ENCODE measurements at places on chromosomes 6 and 20.

- DNase-seq, result peak; percentile 13
Measured at GRCh38 chr6:158879180-158879579, 60.0 kb upstream of the EZR start.

DNA sequence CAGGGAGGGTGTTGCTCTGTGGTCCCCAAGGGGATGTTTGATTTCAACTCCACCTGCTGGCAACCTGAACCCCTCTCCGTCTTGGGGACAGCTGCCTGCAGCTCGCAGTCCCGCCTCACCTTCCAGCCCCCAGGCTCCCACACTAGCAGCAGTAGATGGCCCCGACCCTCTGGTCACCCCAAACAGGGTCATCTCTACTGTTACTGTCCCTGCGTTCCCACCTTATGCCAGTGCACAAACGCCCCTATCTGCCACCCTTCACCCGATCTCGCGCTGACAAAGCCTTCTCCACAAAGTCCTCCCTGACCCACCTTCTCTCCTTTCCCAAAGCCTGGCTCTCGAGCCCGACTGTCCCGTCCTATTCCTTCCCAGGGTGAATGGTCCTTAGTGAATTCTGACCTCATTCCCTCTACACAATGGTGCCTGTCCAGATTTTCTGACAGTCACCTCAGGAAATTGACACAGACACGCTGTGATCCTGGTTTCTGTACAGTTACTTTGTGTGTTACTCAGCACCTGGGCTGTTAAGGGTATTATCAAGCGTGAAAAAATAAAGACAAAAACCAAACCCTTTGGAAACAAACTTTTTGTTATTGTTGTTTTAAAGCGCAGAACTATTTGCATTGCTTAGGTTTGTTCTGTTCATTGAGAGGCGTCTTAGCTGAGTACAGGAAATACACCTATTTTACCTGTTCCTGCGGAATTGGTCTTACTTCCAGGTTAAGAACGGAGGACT, 728 bp downstream of the FUT9 start:
- DNase-seq, result no peak

DNA sequence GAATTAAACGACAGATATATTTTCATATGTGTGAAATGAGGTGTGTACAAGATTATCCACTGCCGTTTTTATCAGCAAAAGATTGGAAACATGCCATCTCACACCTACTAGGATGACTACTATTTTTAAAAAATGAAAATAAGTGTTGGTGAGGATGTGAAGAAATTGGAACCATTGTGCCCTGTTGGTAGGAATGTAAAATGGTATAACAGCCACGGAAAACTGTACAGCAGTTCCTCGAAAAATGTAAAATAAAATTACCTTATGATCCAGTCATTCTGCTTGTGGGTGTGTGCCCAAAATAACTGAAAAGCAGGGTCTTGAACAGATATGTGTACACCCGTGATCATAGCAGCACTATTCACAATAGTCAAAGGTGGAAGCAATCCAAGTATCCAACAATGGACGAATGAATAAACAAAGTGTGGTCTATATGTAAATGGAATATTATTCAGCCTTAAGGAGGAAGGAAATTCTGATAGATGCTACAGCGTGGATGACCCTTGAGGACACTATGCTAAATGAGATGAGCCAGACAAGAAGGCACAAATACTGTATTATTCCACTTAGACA, 27.0 kb upstream of the CCN5 start:
- no peak for DNase-seq

DNA sequence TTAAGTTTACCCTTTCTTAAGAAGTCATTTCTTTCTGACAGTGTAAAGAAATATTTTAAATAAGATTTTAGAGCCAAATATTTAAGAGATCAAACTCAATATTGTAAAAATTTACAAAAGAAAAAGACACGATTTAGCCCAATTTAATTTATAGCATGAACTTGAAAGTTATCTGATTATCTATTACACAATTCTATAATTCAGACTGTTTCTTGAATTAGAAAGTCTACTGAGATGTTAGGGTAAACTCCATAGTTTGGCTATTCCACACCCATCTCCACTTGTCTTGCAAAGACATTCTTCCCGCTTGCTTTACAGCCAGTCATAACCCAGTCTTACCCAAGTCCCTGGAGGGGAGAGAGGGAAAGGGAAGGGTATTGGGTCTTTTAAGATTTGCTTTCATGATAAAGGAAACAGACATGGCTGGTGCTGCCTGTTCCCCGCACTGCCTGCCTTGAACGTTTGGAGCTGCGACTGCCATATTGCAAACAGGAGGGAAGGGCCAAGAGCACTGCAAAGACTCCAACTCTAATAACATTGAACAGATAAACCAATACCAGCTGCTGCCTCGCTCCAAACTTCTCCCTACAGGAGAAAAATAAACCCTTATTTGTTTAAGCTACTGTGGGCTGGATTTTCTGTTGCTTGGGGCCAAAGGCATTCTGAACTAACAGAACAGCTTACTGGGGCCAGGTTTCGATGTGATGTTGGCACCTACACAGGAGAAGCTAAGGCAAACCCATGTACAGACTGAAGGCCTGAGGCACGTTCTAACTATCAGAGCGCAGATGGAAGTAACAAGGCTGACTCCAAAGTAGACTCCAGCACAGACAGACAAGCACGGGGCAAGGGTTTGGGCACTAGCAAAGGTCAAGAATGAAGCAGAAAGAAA, 552.3 kb upstream of the JARID2 start:
- DNase-seq, result no peak

- peak; percentile 31 for DNase-seq
Measured at GRCh38 chr20:36462440-36463211, 78.7 kb upstream of the MYL9 start.

GRCh38 chr20:46828471-46828870, 66.2 kb upstream of the EYA2 start:
- no peak for DNase-seq

All from H4 (cell line).